Right atrium auricular region (tissue), 2 donors: ENCODE measurements at places on chromosomes 6 and 20. TPM values are rescaled to one million over a fixed set of nuclear protein-coding genes. Genes with fewer than 3 reads are reported as not detected.
A peak's percentile ranks its signal among the peaks of the same experiment; 100 is the strongest.

- DNase-seq: no peak
- no peaks in the 10 kb centered on the region for H3K36me3 ChIP-seq
- no peak overlapping the region for H3K4me3 ChIP-seq
- no peaks in the 10 kb centered on the region for H3K4me1 ChIP-seq
Observed at GRCh38 chr20:24528583-24529368, 59.3 kb downstream of the SYNDIG1 start.

DNA sequence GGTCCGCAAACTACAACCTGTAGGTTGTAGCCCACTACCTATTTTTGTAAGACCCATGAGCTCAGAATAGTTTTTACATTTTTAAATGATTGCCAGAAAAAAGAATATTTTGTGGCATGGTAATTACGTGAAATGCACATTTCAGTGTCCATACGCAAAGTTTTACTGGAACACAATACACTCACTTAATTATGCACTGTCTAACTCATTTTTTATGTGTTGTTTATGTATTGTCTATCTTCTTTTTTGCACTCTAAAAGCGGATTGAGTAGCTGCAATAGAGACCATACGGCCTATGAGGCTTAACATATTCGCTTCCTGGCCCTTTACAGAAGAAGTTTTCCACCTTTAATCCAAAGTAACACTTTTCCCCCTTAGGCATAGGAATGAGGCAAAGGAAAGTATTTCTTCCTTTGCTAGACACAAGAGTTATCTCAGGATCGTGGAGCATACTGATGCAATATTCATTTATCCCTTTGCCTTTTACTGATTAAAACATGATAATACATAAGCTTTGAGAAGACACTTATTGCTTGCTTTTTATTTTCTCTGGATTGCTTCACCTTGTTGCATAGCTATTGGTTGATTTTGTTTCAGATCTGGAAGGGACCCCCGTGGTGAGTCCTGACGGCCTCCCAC, 69.8 kb downstream of the FNDC1 start:
- no peak for DNase-seq
- no peak overlapping the region for H3K27ac ChIP-seq
- H3K27me3 ChIP-seq: peaks cover 6% of the 10 kb centered on the region
- no peaks in the 10 kb centered on the region for H3K36me3 ChIP-seq

DNA sequence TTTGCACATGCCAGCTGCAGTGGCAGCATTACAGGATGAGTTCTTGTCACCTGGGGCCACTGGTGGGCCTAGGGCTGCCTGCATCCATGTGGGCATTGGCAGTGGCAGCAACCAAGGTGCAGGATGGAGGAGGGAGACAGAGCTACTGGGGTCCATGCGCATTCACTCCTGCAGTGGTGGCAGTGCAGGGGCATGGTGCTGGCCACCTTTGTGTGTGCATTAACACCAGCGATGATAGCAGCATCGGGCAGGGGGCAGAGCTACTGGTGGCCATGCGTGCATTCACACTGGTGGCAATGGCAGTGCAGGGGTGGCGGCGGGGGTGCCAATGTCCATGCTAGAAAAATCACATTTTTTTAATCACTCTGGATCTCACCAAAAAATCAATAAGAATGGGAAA, 730.0 kb downstream of the KHDRBS2 start:
- no peaks in the 10 kb centered on the region for H3K36me3 ChIP-seq
- H3K4me3 ChIP-seq: no peak overlapping the region
- no peak overlapping the region for H3K27ac ChIP-seq
- no peaks in the 10 kb centered on the region for H3K27me3 ChIP-seq

GRCh38 chr6:118283766-118284165, 264.3 kb upstream of the PLN start:
- no peaks in the 10 kb centered on the region for H3K4me1 ChIP-seq
- DNase-seq: no peak
- H3K36me3 ChIP-seq: no peaks in the 10 kb centered on the region
- peak overlapping the region; percentile 33 for H3K27ac ChIP-seq
- no peaks in the 10 kb centered on the region for H3K27me3 ChIP-seq

The CLDN20 gene
- total RNA-seq: not detected

DNA sequence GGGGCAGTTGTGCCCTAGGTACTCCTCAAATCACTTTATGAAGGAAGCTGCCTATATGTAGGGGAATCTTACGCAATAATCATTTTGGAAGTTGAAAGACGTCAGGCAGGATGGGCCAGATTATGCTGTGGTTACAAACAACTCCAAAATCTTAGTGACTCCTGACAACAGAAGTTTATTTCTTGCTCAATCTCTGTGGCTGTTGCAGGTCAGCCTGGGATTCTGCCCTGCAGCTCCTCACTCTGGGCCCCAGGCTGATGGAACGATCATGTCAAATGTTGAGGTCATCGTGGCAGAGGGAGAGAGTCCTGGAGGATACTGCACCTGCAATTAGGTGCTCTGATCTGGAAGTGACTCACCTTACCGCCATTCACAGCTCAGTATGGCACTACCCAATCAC, 88.4 kb downstream of the ZDHHC14 start:
- no peak for DNase-seq
- no peaks in the 10 kb centered on the region for H3K4me1 ChIP-seq
- H3K27ac ChIP-seq: no peak overlapping the region

The C20orf141 gene
- not detected for total RNA-seq

DNA sequence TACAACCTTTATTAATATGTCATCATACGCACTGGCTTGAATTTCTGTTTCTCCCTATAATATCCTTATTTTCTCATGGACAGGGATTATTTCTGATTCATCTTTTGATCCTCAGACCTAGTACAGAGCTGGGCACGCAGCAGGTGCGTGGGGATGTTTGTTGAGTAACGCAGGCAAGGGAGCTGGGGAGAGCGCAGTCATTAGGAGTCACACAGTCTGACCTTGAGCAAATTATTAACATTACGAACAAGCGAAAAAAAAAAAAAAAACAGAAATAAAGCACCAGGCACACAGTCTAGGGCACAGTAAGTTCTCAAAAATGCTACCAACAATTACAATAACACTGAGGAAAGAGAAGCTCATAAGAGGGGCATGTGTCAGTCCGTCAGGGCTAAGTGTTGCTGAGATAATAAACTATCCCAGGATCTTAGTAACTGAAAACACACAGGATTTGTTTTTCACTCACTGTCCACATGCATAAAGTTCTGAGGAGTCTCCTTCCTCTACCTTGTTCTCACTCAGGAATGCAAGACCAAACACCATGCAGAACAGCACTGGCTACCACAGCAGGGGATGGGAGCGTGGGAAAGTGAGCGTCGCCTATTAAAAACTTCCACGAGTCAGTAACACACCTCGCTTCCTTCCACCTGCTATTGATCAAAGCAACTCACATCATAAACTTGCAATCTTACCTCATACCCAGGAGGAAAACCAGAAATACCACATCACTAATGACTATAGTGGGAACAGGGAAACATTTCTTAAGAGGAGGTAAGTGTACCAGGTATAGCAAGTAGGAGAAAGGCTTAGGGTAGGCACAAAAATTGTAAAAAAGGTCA, 56.9 kb downstream of the PDE10A start:
- H3K27ac ChIP-seq: no peak overlapping the region
- no peaks in the 10 kb centered on the region for H3K27me3 ChIP-seq
- no peak for DNase-seq
